Activated CD4-positive, alpha-beta T cell treated with anti-CD3 and anti-CD28 coated beads for 1 hour (primary cell): ENCODE measurements at places on chromosomes 4 and X.

DNA sequence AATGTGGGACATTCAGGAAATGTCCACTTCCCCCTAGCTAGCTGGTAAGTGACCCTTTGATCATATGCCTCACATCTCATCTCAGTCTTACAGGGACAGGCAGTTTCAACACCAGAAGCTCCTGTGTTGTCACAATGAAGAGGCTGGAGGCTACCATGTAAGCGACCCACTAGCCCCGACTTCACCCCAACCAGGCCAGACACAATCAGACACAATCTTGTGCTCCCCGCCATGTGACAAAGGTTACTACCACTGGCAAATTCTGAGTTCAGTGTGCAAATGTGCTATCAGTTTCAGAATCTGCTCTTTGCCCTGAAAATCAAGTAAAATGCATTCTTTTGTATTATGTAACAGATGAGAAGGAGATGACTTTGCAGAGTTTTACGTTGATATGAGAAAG lies 56.9 kb upstream of the STS start:
- no peak for DNase-seq

DNA sequence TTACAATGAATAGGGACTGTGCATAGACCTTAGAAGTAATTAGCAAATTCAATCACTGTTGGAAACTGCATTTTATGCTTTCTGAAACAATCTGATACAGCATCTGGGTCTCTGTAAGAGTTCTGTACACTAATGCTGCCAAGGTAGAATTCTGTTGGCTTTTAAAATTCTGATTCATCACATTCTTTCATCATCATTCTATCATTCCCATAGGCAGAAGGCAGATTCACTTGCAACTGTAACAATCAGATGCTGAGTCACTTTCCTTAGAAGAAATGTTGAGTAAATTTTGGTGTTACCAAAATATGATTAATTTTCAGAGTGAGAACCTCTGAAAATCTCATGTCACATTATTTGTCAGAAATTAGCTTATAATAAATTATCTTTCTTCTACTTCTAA lies 267.2 kb downstream of the MAPK10 start:
- no peak for DNase-seq

- no peak for DNase-seq
Measured at GRCh38 chr4:7429601-7430078, 5.1 kb downstream of the PSAPL1 start.

GRCh38 chr4:8063974-8064563 lies 94.5 kb downstream of the ABLIM2 start:
- no peak for DNase-seq

- DNase-seq, result no peak
Measured at GRCh38 chr4:57605376-57605775, 495.2 kb upstream of the IGFBP7 start.

GRCh38 chr4:55765070-55765469 lies 54.5 kb upstream of the EXOC1L start:
- DNase-seq, result no peak

- DNase-seq, result no peak
Measured at GRCh38 chr4:163164591-163164990, 2.1 kb downstream of the NAF1 start.

DNA sequence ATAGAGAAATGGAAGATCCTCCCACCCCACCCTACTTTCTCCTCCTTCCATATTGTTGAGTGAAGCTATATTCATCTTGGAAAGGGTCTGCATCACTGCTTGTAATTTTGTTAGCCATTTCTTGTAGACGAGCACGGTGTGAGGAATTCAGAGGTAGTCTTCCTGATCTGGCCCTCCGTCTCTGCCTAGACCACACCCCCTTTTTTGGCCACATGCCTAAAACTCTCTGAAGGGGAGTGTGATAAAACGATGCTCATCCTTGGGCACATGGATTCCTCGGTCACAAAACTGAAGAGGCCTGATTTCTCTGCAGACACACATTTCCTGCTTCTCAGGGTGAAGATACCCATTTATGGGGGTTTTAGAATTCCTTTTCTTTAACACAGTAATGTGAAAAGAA lies 182.8 kb downstream of the LARP7 start:
- no peak for DNase-seq

DNA sequence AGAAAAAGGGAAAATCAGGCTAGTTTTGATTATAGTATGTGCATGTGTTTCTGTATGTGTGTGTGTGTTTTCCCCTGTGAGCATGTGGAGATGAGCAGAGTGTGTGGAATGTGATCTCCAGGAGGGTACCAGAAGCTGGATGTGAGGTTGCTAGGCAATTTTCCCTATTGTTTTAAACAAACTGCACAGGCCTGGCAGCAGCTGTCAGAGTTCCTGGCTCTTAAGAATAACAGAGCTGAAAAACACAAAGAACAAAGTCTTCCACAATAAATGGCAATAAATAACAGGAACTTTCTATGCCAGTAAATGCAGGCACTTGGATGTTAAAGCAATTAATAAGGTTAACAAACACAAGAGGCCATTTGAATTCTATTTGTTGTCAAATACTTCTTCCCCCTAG lies 344.6 kb upstream of the CTSO start:
- no peak for DNase-seq

GRCh38 chr4:81844717-81845116 lies 373.0 kb upstream of the RASGEF1B start:
- DNase-seq, result peak; percentile 52

GRCh38 chr4:151152028-151152427 lies 52.6 kb downstream of the RPS3A start:
- DNase-seq, result no peak

DNA sequence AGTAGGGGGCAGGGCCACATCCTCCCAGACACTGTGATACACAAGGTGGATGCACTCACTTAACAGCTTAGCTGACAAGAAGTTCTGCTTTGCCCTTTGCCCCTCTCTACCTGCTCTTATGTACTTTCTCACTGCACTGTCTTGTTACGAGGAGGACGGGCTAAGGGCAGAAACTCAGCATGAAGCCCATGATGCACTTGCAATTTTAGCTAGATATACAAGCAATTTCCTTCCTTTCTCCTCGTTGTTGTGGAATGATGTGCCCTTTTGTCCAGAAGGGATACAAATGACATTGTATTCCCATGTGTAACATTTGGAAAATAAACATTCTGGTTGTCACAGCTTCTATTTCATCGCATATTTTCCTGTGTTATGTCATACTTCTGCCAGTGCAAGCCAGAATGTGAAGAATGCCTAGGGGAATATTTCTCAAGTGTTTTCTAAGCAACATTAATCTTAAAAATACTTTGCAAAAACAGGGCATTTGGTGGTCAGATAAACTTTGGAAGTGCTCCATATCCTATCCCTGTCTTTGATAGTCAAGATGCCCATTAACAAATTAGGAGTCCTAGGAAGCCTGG lies 47.2 kb downstream of the MAOA start:
- no peak for DNase-seq

DNA sequence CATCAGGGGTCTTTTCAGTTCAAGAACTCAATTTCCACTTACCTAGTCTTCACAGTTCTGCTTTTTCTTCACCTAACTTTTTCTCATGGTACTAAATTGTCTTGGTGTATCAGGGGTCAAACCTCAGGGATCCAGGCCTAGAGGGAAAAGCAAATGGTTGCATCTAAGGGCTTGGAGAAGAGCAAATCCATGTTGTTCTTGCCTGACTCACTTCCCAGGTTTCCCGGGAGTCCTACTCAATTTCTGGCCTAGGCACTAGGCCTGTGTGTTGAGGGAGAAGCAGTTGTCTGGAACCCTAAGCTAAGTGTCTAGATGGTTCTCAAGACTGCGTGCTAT lies 191.9 kb upstream of the STK26 start:
- DNase-seq, result no peak

GRCh38 chr4:128869776-128870509 lies 60.4 kb downstream of the JADE1 start:
- DNase-seq, result no peak

DNA sequence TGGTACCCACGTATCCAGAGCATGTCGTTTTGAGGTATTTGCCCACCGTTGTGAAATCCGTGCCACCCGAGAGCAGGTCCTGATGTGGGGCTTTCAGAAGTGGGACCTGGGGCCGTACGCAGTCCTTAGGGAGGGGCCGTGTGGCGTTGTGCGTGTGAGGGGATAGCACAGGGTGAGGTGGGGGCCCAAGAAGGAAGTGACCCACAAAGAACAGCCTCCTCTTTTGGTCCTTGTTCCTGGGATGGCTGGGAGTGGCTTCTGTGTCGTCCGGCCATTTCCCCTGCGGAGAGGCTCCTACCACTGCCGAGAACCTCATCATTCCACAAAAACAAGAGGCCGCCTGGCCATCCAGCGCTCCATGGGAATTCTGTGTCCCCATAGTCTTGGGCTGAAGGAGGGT lies 17.0 kb upstream of the MSANTD1 start:
- DNase-seq, result no peak

- DNase-seq, result no peak
Measured at GRCh38 chrX:70281951-70282350, at the start of gene RAB41. RAB41 (plus strand) TSS chrX:70282172; CDS start chrX:70282218, 46 bp downstream.

DNA sequence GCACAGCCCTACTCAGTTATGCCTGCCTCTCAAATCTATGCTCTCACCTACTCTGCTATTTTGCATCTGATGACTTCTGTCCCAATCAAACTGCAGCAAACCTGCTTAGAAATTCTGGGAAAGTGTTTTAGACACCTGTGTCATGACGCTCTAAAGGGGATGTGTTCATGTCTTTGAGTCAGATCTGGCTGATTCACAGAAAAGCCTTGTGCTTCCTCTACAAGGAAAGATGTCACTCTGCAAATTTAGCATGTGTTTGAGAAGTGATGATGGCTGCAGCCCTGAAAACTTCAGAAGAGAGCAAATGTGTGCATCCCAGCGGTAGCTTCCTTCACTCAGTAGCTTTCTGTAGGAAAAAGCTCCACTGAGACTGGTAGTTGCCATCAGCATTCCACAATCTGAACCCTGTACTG lies 235.4 kb downstream of the MGST2 start:
- DNase-seq, result no peak

DNA sequence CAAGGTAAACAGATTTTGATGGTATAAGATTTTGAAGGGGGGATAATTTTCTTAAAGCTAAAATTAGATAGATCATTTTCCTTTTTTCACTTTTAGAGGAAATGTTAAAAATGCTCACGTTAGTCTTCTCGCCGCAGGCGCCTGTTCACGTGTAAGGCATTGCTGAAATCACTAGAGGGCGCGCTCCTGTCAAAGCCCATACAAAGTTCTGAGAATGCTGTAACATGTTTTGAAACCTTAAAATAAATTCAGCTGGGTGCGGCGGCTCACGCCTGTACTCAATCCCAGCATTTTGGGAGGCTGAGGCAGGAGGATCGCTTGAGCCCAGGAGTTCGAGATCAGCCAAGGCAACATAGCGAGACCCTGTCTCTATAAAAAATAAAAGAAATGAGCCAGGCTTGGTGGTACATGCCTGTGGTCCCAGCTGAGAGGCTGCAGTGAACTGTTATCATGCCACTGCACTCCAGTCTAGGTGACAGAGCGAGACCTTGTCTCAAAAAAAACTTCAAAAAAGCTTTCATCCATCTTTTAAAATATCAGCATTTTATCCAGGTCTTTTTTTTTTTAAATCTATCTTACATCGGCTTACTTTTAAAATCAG lies 138.0 kb downstream of the RBMX2 start:
- DNase-seq, result peak; percentile 8

- no peak for DNase-seq
Measured at GRCh38 chr4:185721190-185722028, 90.6 kb downstream of the SORBS2 start.

DNA sequence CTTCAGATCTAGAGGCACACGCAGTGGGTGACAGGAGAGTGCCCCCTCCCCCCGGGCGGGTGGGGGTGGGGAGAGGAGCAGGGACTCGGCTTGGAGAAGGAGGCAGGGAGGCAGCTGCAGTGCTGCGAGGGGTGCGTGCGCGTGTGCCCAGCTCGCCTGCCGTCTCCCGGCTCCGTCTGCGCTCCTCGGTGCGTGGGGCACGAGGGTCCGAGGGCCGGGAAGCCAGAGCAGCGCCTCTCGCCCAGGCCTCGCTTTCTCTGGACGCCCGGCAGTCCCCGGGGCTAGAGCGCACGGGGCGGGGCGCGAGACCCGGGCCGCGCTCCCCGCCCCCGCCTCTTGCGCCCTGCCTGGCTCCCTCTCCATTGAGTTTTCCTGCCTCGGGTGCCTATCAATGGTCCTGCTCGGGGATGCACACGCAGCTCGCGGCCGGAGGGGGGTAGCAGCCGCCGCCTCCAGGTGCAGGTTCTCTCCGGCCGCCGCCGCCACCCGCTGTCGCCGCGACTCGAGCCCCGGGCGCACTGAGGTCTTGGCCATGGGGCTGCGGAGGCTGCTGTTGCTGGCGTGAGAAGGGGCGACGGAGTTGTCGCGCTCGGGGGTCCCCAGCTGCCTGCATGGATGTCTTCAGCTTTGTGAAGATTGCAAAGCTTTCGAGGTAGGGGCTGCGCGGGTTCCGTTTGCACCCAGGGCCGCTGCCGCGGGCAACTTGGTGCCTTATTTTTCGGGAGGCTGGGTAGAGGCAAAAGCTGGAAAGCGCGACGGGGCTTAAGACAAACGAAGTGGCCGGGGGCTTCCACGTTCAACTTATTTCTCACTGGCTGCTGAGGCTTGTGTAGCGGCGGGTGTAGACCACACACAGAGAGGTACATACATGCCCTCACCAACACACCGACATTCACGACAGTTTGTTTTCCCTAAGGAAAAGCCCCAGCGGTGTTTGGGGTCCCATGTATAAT lies at the start of gene FRMPD4:
FRMPD4 (plus strand) TSS at position 113 of the 953 bp plus-strand sequence; CDS start at position 612, 499 bp downstream.
- no peak for DNase-seq
